Left renal pelvis (tissue), 4 donors: ENCODE measurements at places on chromosomes 2 and 18. TPM values are rescaled to one million over a fixed set of nuclear protein-coding genes. Genes with fewer than 3 reads are reported as not detected.

Gene PARD3B
- polyA plus RNA-seq, result 32.0 TPM

Gene HNMT
- polyA plus RNA-seq, result 60.8 TPM

- DNase-seq, result no peak
Observed at GRCh38 chr2:52445686-52446085, 1321.9 kb upstream of the CHAC2 start.

DNA sequence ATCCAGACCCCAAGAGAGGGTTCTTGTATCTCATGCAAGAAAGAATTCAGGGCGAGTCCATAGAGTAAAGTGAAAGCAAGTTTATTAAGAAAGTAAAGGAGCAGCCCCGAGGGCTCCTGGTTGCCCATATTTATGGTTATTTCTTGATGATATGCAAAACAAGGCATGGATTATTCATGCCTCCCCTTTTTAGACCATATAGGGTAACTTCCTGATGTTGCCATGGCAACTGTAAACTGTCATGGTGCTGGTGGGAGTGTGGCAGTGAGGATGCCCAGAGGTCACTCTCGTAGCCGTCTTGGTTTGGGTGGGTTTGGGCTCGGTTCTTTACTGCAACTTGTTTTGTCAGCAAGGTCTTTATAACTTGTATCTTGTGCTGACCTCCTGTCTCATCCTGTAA is 750.2 kb upstream of the FANCL start:
- no peak for DNase-seq

DNA sequence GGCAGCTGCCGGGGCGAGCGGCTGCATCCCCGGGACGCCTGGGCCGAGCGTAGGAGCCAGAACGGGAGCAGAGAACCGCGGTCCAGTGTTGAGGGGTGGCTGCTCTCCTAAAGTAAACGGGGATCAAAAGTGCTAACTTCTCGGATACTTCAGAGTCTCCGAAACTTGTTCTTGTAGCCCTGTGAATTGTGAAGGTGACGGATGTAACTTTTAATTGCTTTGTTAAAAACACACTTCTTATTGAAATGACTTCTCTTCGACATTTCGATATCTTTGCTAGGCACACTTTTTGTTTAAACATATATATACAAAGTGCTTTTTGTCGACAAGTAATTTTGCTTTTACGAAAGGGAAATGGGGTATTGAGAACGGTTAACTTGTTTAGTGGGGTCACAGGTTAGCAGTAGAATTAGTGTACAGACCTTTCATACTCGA is 540 bp downstream of the ATP9B start:
- DNase-seq, result no peak

DNA sequence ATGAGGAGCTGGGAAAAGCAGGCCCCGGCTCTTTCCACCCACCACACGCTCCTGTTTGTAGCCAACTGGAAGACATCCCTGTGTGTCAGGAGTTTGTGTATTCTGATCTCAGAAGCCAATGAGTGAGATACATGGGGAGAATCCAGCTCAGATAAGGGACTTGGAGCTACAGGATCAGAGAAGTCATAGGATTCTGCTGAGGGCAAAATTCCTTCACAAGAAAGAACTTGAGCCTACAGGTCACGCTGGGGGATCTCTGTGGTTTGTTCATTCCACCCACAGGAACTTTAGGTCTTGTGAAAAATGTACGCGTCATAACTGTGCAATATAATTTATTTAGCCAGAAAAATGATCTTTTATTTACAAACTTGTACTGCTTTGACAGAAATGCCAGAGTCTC is 80.1 kb upstream of the SMIM21 start:
- no peak for DNase-seq

Gene ALLC
- polyA plus RNA-seq, result not detected

GRCh38 chr2:174336501-174337336 is 2.0 kb downstream of the SP9 start:
- DNase-seq, result no peak

- DNase-seq, result no peak
Observed at GRCh38 chr18:44793685-44794084, 113.0 kb downstream of the SETBP1 start.

GRCh38 chr18:50159654-50160046 is 35.3 kb downstream of the MYO5B start:
- no peak for DNase-seq

DNA sequence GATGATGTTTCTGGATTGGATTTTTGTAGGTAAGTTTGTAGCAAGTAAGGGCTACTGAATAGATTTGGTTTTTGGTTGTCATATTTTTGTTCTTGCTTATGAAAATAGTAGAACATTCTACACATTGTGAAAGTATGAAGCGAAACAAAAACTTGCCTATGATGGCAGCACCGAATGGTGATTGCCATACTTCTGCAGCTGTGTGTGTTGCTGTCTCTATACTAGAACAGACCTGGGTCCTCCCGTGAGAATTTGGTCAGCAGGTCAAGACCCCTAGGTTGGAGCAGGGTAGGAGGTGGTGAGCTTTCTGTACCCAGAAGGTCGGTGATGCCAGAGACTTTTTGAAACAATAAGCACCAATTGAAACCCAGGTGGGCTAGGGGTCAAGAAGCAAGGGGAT is 322.6 kb downstream of the PRKCE start:
- DNase-seq, result no peak

DNA sequence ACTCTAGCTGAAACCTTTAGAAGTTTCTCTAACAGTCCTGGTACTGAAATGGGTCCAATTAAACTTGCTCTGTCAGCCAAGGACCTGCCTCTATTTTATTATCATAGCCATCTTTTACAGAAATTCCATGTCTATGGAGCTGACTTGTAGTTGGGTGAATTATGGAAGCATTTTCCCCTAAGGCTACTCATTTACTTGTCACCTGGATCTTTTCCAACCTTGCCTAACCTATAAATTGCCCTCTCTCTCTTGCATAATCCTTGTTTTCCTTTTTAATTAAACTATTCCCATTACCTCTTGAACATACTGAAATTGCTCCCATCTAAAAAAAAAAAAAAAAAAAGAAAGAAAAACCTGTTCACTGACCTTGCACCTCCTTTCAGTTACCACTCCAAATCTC is 74.6 kb upstream of the DOK6 start:
- DNase-seq, result no peak

- no peak for DNase-seq
Observed at GRCh38 chr2:161416708-161417437, 776 bp downstream of the TBR1 start.

- no peak for DNase-seq
Observed at GRCh38 chr2:159922563-159922962, 124.6 kb upstream of the CD302 start.

GRCh38 chr18:25826823-25827222 is 263.6 kb downstream of the SS18 start:
- no peak for DNase-seq

Gene CRYGC
- polyA plus RNA-seq, result not detected

Gene RUFY4
- not detected for polyA plus RNA-seq

DNA sequence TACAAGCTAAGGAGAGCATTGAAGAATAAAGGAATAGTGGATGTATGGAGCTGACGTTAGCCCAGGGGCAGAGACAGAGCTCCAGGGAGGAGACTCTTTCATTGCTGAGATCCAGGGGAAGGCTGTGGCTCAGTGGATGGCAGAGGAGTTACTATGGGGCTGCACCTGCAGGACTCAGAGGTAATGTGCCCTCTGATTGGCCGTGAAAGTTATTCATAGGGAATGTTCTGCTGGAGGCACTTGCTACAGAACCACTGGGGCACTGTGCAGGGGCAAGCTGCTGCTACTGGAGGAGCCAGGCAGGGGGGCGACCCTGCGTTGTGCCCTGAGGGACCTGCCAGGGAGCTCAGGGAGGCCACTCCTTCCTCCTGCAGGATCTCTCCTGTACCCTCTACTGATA is 199.2 kb downstream of the PTPRM start:
- no peak for DNase-seq

GRCh38 chr18:48030616-48031480 is 100.4 kb upstream of the SMAD2 start:
- no peak for DNase-seq

DNA sequence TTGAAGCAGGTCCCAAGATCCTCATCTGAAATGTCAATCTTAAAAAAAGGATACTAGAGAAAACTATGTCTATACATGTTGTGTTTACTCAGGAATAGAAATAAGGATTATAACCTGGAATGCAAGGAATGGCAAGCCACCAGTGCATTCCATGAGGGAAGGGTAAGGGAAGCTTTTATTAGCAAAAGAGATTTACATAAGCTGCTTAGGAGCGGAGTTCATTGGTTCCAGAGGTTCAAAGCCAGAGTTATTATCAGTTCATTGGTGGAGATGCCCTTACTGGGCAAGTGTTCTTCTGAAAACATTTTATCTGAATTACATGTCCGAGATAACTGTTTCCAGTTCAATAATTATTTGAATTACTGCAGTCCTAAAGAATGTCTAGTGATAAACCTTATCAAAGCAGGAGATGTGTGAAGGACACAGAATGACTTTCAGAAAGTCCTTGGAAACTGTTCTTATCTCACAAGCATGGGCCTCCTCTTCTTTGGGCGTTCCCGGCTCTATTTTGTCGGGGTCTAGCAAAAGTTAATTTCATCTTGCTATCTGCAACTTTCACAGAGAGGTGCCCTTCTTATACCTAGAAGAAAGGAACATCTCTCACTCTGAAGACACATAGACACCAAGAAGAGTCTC is 23.5 kb downstream of the COMMD1 start:
- DNase-seq, result no peak

Gene SLC30A3
- polyA plus RNA-seq, result 0.98 TPM

DNA sequence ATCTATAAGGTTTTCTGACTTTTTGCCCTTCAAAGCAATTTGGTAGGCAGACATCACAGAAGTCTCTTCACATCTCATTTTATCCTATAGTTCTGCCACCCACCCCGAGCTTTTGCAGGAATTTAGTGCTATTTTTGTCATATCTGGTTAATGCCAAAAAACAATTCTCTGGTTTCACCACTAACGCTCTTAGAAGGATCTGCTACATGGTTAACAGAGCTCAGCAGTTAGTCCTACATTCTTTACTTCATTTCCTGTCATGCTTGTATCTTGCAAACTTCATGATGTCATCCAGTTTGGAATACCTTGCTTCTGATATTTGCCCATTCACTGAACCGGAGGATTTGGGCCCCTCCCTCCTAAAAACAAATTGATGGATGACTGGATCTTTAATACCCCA is 116.8 kb upstream of the SERPINE2 start:
- no peak for DNase-seq

DNA sequence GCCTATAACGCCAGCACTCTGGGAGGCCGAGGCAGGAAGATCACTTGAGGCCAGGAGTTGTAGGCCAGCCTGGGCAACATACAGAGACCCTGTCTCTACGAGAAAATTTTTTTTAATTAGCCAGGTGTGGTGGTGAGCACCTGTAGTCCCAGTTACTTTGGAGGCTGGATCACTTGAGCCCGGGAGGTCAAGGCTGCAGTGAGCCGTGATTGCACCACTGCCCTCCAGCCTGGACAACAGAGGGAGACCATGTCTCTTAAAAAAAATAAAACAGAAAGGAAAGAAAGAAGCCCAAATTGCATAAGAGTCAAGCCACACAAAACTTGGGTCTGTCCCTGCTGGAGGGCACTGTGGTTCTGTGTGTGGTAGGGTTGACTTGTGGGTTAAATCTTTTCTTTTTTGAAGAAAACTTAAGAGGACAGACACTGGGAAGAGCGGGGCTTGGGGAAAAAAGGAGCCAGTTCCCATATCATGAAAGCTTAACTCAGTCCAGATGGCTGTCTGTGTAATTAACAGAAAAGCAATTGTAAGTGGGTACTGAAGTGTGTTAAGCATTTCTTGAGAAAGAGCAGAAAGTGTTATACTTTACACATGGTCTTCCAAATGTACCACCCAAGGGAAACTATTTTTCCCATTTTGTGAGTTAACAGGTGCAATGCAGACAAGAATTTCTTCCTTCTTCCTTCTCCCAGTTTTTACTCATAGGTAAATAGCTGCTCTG is 115.1 kb downstream of the ALPK2 start:
- no peak for DNase-seq

Gene DSG1
- polyA plus RNA-seq, result 0.08 TPM

DNA sequence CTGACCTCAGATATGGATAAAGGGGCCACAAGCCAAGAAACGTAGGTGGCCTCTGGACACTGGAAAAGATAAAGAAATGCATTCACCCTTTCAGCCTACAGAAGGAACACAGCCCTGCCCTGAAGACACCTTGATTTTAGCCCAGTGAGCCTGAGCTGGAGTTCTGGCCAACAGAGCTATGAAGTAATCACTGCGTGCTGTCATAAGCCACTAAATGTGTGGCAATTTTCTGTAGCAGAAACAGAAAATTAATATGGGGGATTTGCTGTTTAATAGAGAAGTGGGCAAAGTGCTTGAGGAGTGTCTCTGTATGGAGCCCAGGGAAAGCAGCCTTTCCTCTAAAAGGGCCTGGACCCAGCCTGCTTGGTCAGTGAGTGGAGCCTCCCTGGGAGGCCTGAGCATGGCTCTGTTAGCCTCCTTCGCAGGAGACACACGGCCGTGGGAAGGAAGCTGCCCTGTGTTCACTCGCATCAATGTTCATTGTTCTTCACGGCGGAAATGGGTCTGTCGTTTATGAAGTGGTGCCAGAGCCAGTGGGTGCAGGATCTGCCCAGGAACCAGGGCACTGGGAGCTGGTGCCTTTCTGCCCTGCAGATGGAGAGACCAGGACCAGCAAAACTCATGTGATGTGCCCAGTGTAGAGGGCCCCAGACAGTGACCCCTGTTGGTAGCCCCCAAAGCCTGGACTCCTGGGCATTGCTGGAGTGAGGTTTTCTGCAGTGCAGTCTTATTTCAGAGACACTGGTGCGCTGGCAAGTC is 268.9 kb downstream of the NDUFA10 start:
- DNase-seq, result no peak

DNA sequence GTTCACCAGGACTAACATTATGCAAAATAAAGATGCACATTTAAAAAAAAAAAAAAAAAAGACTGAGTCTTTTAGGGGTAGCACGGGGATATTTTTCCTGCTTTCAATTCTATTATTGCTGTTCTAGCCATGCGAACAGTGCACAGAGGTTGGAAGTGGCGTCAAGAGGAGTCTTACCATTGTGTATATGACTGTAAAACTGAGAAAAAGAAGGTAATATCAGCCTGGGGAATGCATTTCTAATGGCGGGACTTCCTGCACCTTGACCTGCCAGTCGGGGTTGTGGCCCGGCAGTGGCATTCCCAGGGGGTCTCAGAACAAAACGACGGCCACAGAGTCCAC is 48.5 kb upstream of the ATP6V1B1 start:
- DNase-seq, result no peak

DNA sequence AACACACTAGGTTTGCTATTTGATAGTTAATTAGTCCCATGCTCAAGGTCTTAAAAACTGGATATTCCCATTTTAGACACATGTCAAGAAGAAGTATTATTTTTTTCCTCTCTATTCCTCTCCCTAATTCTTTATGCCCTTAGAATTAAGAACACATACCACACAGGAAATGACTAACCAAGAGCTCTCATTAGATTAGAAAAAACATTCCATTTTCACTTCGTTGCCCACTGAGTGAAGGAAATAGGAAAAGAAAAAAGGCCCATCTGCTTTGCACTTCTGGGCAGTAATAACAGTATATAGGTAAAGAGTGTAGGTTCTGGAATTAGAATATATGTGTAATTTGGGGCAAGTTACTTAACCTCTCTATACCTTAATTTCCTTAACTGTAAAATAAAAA is 26.9 kb downstream of the ACADL start:
- no peak for DNase-seq
